Iris pigment epithelial cell (primary cell): ENCODE measurements at places on chromosomes 4 and X.

- DNase-seq: no peak
Measured at GRCh38 chr4:129971419-129971818, 875.5 kb downstream of the C4orf33 start.

DNA sequence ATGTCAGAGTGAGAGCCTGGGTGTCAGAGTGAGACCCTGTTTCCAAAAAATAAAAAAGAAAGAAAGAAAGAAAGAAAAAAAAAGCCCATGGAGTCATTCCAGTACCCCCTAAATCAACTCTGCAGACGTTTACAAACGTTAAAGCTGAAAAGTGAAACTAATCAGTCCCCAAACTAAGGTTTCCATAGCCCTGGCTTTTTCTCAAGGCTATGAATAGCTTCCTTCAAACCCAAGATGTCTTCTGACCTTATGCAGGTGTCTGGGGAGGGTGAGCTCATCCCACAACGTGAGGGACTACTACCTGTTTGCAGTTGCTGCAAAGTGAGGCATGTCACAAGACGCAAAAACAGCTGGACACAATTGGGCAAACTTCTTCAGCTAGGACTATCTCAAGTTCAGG, 144.0 kb downstream of the SH3KBP1 start:
- no peak for DNase-seq

DNA sequence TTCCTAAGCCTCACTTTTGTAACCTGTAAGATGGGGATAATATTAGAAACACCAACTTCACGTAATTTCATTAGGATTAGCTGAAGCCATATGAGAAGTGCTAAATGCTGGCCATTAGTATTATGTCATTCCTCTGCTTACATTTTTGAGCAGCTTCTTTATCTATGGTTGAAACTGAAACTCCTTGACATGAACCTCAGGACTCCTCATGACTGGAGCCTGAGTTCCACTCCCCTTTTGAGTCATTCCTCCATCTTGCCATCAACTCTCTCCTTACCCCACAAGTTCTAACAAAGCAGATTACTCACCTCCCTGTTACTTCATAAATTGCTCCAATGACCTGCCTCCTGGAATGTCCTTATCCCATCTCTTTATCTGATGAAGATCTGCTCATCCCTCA, 123.2 kb upstream of the KCNIP4 start:
- DNase-seq: peak; percentile 12

GRCh38 chr4:76007089-76007862, at the start of gene CXCL9:
CXCL9 (minus strand) TSS chr4:76007509; CDS start chr4:76007449, 60 bp downstream.
- no peak for DNase-seq

DNA sequence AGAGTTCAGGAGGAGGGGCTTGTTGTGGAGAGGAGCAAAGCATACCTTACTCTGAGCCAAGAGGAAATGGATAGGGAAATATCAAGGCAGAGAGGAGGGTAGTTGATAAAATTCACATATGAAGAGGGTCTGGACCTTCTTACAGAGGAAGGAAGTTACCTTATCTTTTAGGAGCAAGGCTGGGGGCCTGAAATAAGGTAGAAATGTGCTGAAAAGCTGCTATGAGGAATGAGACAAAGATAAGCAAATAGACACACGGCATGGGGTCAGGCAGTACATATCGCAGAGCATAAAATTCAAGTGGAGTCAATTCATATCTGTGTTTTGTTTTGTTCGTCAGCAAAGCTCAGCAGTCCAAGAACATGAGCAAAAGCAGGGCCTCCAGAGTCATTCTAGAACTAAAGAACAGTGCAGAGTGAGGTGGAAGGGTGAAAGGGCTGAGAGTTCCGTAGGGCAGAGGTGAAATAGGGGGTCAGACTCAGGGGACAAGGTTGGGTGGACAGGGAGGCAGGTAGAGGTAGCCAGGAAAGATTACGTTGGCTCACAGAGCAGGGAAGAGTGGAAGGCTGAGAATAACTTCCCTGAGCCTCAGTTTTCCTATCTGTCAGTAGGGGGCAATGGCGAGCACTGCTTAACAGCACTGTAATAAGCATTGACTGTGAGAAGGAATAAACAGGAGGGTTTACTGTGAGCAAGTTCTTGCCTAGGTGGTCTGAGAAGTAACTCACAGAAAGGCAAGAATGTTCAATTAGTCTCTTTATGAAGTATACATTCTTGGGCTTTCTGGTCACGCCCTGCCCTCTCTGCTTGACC, 9.2 kb downstream of the VSIG4 start:
- DNase-seq: peak; percentile 4

DNA sequence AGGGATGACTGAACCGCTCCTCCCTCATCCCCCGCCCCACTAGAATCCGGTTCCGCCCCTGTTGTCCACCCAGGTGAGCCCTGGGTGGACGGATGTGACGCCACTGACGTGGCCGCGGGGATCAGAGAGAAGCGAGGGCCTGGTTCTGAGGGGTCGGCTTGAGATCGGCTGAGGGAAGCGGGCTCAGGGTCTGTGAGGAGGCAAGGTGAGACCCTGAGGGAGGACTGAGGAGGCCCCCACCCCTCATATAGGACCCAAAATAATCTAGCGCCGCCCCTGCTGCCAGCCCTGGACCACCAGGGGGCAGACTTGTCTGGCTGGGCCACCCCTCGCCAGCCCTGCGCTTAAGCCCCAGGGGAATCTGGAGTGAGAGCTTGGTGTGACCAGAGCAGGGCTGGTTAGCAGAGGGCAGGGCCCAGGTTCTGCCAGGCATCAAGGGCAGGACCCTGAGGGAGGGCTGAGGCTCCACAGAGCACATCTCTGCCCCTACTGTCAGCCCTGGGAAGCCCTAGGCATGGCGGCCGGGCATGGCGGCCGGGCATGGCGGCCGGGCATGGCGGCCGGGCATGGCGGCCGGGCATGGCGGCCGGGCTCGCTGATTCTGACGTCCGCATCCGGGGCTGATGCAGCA, at the start of gene MAGEA8:
TSS of gene MAGEA8 (plus strand) at position 103 of the 631 bp plus-strand sequence. CDS start 3,090 bp downstream, outside the sequence.
- DNase-seq: no peak

GRCh38 chr4:99856166-99856565, 38.1 kb downstream of the LAMTOR3 start:
- peak; percentile 82 for DNase-seq
